ENCODE measurements at places on chromosomes 1 and 21.

- no peak for DNase-seq
These were observed 4.2 kb upstream of the CLCA4 start for GRCh38 chr1:86542631-86543030.

DNA sequence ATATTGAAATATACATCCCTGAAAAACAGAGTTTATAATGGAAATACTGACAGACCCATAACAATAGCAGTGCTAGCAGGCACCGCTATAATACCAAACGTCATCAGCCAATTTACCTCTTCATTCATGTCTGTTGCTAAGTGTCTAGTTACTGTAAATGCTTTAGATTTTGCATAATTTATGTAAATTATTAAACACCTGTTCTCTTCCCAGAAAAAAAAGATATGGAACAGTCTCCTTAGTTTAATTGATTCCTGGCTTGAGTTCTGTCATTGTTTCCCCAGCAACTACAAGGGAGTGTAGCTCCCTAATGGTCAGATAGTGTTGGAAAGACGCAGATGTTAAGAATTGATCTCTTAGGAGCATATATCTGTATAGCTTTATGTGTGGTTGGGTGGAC lies 817.9 kb upstream of the ADGRL2 start:
- DNase-seq: no peak

- no peak for DNase-seq
These were observed 10.2 kb upstream of the IFI16 start for GRCh38 chr1:158999316-159000069.

DNA sequence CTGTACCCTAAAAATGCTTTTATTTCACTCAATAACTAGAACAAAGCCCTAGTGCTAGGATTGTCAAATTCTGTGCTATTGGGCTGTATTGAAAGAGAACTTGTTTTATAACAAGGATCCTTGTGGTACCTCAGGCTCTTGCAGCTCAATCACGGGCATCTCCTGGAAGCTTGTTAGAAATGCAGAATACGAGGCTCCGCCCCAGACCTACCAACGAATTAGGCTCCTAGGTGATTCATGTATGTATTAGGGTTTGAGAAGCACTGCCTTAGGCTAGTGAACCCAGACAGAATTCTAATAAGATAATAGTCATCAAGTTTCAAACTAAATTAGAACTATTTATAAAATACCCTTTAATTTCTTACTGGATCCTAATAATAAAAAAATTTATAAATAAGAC lies 45.6 kb downstream of the ZZZ3 start:
- DNase-seq: no peak

DNA sequence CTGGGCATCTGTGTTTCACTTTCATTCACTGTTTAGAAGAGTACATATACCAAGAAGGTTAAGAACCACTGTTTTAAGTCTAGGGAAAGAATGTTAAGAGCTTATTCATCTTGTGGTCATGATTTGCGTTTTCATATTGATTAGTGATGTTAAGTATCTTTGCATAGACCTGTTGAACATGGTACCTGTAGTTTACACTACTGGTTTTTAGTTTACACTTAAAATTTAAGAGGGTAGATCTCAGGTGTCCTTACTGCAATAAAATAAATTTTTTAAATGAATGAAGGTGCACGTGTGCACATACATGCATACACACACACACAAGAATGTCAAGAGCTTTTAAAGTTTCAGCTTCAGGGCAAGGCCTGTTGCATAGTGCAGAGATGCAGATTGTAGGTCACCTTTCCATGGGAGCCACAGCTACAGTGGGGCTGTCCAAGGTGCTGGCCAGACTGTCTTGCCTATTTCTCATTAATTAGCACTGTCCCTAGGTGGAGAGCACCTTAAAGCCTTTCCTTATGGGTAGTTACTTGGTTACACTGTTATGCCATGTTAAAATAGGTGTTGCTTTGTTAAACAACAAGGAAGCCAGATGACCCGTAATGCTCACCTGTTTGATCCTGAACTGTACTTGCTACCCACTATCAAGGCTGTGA lies 543.0 kb upstream of the DAB1 start:
- no peak for DNase-seq

DNA sequence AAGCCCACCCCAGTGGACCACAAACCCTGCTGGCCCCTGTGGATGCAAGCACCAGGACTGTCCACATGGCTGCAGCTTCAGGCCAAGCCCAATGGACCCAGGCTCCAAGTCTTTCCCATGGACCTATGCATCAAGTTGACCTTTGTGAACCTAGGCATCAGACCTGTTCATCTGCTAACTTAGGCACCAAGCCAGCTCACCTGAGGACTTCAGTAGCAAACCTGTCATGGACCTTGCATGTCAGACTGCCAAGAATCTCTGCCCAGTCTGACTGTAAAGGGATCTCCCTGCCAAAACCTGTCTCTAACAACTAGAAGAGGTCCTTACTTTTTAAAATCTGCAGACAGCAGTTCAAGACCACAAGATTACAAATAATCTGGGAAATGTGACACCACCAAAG lies 37.8 kb downstream of the FMO3 start:
- DNase-seq: no peak

DNA sequence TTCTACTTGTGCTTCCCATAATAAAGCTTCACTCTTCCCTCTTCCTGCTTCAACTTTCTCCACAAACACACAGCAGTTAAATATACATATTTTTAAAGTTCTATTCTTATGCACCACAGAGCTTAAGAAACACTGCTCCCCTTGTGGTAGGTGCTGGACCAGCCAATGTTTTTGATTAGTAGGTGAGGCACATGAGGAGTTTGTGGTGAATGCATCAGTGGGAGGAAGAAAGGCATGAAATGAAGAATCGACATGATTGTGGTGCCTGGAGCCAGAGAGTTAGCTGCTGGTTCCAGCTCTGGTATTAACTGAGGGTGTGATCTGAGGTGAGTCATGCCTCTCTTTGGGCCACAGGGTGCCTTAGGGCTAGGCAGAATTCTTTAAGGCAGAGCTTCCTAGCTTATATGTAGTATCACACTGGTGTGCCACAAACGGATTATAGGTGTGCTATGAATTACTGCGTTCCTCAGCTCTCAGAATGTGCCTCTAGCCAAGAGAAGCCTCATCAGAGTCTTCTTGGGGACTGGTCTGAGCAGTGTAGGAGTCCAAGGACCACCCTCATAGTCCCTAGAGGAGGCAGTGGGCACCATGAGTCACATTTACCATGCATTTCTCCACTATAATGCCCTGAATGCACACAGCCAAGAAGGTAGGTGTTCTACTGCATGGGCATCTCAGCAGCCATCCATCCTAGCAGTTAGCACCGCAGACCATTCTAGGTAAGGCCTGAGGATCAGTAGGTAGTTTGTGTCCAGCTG lies 97.4 kb upstream of the SGIP1 start:
- DNase-seq: no peak

DNA sequence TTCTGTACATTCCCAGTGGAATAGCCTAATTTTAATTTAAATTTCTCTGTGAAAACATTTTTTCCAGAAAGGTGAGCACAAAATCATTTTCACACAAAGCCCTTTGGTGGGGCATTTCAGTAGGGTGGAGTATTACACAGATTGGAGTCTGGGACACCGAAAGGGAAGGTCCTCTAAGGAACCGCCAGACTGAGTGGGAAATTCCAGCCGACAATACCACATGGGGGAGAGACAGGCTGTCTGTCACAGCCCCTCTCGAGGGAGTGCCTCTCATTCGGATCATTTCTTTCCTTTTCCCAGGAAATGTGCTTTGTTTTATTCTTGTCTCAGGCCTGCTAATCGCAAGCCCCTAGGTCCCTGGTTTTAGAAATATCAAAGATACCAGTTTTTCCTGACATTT lies 150.6 kb upstream of the HOOK1 start:
- no peak for DNase-seq

GRCh38 chr1:161089938-161090337 lies 580 bp upstream of the NECTIN4 start:
- no peak for DNase-seq

All from stimulated activated CD8-positive, alpha-beta memory T cell treated with anti-CD3 and anti-CD28 coated beads, Interleukin-4, amount 100 ng/mL, for 4 hours (primary cell).